ENCODE measurements at places on chromosomes 16 and 17. TPM values are rescaled to one million over a fixed set of nuclear protein-coding genes. Genes with fewer than 3 reads are reported as not detected.

- no peak for ATAC-seq
Observed at GRCh38 chr17:74149597-74150427, 53.7 kb upstream of the RPL38 start.

DNA sequence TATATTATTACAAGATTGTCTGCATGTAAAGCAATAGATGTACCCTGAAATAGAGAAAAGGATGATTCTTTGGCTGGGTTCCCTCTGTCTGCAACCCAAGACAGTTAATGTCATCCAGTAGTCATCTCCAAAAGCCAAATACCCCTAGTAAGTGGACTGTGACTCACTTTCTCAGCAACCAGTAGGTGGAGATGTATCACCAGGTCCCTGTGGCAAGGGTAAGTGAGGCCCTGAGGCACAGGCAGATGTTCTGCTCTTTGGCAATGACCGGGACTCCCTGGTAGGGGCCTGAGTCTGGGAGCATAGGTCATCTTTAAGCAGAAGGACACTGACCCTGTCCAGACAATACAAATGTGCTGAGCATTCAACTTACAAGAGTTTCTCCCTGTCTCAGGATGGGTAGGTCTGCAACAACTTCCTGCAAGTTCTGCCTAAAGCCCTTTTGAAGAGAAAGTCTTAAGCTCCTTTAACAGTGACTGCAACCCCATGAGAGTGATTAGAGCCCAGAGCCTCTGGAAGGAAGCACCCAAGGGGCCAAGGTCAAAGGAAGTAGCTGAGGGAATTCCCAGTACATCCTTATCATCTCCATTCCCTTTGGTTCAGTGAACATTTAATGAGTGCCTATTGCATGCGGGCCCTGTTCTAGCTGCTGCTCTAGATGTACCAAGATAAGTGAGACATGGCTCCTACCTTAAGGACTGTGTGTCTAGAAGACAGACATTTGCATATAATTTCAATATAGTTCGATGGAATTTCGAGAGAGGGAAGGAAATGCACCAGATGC lies 31.9 kb downstream of the PMP22 start:
- ATAC-seq, result peak; percentile 80

DNA sequence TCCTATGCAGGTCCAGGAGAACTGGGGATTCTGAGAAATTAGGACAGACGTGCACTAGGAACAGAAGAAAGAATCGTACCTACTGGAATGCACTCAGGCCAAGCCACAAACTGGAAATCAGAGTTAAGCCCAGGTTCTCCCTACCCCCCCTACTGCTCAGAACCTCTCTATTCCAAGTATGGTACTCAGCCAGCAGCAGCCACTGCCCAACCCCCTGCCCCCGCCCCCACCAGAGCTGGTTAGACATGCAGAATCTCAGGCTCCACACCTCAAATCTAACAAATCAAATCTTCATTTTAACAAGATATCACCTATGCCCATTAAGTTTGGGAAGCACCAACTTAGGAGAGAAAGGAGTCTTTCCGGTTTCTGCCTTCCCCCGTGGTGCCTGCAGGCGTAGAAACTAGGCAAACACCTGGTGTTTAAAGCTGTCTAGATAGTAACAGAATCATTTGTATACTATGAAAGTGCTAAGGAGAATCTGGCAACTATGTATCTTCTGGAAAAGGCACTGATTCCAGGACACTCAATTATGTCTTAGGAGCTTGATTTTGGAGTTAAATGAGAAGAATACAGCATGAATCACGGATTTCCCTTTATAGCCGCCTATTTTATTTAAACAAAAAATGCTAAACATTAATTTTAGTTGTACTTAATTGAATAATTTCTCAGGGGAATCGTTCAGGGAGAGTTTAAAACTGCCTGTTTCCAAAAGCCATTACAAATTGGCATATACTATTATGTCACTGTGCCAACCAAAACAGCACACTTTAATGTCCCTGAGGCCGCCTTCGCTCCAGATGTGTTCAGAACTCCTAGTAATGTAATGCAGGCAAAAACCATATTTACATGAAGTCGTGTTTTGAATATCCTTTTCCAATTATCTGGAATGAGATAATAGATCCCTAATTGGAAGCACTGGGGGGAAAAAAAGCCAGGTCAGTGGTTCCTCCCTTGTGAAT lies 166.5 kb downstream of the STX8 start:
- ATAC-seq, result no peak

DNA sequence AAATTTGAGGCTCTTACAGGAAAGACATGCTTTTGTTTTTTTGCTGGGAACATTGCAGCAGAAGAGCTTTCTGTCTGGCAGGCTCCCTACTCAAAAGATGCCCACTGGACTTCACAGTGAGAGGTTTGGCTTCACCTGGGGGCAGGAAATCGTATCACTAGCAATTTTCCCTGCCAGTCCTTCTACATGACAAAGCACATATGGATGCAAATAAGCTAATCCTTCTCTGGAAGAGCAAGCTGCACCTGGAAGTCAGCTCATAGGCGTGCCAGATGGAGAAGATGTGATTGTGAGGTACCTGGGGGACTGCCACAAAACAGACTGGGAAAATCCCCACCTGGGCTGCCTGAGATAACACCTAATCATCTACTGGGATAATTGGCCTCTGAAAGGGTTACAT lies 195.0 kb upstream of the CPHXL start:
- no peak for ATAC-seq

The CRK gene
- total RNA-seq, result 15.5 TPM

GRCh38 chr16:55480228-55480655 lies 1.2 kb downstream of the MMP2 start:
- no peak for ATAC-seq

- ATAC-seq, result no peak
Observed at GRCh38 chr16:87744750-87745514, 20.9 kb downstream of the KLHDC4 start.

The MRM1 gene
- 11.3 TPM for total RNA-seq

- no peak for ATAC-seq
Observed at GRCh38 chr17:28326114-28326513, 7.1 kb downstream of the TMEM97 start.

- no peak for ATAC-seq
Observed at GRCh38 chr16:23611936-23612335, 15.8 kb upstream of the NDUFAB1 start.

DNA sequence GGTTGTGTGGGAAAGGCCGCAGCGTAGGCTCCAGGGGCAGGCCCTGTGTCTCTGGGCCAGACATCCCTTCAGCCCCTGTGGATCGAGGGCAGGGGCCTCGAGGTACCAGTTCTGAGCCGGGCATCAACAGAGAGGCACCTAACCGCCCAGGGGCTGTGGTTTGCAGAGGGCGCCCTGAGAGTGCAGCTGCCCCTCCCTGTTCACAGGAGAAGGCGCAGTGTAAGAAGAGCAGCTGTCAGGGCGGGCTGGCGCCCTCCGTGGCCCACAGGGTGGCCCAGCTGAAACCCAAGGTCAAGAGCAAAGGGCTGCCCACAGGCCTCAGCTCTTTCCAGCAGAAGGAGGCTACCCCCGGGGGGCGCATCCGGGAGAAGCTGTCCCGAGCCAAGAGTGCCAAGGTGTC lies 56.5 kb downstream of the ACTG1 start:
- ATAC-seq, result no peak

DNA sequence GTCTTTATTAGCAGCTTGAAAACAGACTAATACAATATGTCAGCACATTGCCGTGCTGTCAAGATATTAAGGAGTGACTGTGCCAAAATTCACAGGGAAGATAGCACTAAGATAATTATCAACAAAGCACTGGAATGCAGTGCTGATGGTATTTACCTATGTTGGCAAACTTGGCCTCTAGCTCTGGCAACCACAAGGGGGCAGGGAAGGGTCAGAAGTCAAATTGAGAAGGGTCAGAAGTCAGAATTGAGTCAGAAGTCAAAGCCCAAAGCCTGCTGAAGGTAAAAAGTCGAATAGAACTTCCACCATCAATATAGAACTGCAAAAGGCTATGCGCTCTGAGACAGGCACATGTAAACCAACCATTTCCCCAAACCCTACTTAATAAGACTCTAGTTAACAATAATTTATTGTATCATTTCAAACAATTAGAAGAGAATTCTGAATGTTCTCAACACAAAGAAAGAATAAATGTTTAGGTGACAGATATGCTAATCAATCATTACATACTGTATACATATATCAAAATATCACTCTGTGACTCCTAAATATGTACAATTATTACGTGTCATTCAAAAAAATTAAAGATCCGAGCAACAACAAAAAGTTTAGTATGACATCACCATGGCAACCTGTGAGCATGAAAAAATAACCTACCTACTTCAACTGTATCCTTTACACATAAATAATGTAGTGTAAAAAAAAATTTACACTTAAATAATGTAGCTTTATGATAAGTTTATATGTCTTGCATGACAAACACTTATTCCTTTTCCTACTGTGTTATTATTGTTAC lies 916.1 kb downstream of the KCNJ2 start:
- ATAC-seq, result no peak

- ATAC-seq, result no peak
Observed at GRCh38 chr17:42944211-42944610, 20.0 kb downstream of the AARSD1 start.

The RASD1 gene
- total RNA-seq, result 1.3 TPM

DNA sequence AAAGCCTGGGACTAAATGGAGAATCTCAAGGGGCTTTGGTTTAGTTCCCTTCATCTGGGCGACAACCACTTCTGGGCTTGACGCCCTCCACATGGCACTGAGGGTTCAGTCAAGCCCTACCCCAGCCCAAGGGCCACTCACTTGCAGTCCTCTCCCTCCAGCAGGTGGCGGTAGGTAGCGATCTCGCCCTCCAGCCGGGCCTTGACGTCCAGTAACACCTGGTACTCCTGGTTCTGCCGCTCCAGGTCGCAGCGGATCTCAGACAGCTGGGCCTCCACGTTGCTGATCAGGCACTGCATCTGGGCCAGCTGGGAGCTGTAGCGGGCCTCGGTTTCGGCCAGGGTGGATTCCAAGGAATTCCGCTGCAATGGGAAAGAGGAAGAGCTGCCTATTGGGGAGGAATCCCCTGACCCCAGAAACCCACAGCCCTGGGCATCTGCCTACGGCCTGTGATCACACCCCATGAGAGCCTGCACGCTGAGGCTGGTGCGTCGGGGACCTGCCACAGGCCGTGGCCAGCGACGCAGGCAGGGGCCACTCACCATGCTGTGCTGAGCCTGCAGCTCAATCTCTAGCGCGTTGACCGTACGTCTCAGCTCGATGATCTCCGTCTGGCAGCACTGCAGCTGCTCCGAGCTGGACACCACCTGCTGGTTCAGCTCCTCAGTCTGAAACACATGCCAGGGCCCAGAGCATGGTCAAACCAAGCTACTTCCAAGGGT lies 2.7 kb downstream of the KRT36 start:
- peak; percentile 50 for ATAC-seq

- ATAC-seq, result peak; percentile 46
Observed at GRCh38 chr17:42288803-42289610, 709 bp downstream of the STAT5A start.

DNA sequence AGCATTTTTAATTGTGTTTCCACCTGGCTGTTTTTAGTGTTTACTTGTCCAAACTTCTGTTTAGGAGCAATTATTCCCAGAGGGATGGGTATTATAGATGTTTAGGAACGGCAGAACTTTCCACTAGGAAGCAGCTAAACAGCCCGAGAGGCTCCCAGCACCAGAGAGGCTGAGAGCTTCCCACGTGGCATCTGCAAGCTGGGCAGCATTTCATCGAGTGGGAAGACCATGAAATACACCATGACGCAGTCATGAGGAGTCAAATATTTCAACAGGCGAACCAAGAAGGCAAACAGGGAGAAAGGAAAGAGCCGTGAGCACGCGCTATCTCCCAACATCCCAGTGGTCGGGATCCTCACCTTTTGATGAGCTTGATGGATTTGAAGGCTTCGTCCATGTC lies 24.1 kb downstream of the TMEM204 start:
- no peak for ATAC-seq

The G6PC1 gene
- not detected for total RNA-seq

DNA sequence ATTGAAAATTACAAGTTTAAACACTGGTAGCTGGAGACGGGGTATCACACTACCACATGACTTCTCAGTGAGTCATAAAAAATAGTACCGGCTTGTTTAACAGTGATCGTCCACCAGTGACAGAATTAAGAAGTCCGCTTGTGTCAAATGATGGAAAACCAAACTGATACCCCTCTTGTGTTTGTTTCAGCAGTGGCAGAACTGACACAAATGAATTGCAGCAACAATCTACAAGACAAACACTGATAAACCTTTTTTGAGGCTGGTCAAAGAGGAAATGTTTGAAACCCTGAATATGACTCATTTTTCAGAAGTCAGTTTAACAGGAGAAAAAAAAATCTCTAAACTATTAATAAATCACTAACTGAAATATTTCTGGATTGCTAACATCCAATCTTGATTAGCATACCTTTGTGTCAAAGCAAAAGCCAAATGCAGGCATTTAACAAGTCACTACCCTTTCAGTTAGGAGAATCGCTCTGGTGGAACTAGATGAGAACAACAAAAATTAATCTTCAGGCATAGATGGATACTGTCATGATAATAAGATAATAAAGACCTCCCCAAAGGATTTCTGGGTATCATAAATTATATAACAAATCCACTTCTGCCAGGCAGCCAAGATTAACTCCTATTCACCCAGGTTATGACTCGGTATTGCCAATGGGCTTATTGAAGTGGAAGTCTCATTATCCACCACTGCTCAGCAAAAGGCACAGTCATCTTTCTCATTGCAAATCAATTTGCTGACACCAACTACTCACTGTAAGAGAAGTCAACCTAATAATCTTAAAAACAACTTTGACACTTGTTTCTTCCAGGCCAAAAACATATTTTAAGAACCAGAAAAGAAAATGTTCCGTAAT lies 20.8 kb downstream of the DCUN1D3 start:
- peak; percentile 79 for ATAC-seq

GRCh38 chr17:82821554-82821953 lies 18.3 kb downstream of the ZNF750 start:
- no peak for ATAC-seq

GRCh38 chr17:27445971-27446370 lies 10.3 kb upstream of the KSR1 start:
- ATAC-seq, result no peak

DNA sequence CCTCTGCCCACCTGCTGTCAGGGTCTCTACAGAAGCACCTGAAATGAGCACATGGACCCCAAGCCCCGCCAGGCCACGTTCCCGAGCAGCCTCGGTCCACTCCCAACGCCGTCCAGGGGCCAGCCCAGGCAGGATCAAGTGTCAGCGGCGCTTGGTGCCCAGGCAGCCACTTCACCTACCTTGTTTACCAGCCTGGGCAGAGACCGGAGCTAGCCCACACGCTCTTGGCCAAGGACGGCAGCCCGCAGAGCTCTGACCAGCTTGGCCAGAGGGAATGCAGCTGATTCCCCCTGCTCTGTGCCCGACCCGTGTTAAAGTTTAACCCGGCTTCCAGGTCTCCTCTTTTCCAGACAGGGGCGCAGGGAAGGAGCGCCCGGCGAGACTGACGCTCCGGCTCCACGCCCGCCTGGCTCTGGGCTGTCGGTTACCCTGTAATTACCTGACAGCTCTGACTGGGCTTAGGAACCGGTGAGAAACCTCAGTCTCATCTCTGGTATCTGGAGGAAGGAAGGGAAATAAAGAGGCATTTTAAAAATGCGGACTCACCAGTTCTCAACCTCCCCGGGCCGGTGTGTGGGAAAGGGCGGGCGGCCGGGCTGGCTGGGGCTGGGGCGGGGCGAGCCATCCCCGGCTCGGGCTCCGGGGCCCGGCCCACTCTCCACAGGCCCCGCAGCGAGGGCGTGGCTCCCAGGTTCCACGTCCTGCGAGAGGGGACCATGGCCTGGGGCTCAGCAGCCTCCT lies 4.6 kb downstream of the KIFC3 start:
- no peak for ATAC-seq

The RCVRN gene
- not detected for total RNA-seq
